ENCODE measurements at places on chromosomes 6 and 20.

- DNase-seq: no peak
Observed at GRCh38 chr20:17794400-17794799, 94.6 kb downstream of the BANF2 start.

GRCh38 chr6:111870051-111870741 lies 3.1 kb downstream of the FYN start:
- DNase-seq: no peak

- peak; percentile 89 for DNase-seq
Observed at GRCh38 chr6:151160929-151161757, 78.6 kb upstream of the AKAP12 start.

DNA sequence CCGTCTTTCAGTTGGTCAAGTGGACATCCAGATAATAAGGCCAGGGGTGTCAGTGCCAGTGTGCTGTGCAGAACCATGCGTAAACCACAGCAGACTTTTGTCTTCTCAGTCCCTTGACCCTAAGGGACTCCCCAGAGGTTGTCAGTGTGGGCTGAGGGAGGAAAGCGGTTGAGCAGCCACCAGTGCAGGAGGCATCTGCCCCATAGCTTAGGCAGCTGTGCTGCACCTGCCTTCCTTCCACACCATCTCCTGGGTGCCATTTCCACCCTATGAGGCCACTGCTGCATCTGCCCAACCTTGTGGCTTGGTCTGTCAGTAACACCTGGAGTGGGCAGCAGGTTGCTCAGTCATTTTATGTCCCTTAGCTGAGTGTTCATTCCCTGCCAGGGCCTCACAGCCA lies 26.0 kb downstream of the PRPF6 start:
- DNase-seq: no peak

DNA sequence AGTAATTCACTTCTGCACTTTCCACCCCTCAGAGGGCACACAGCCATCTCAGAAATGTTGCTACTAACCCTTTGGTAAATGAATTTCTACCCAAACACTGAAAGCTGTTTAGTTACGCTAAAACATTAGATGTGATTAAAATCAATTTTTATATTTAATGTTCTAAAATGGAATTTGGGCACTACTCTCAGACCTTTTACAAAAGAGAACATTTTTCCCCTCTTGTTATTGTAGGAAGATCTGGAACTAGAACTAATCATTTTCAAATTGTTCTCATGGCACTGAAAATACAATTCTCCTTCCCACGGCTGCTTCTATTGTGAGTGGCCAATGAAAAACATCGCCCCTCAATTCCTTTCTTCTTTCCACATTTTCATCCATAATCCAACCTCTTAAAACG lies 627.4 kb downstream of the CDH26 start:
- no peak for DNase-seq

DNA sequence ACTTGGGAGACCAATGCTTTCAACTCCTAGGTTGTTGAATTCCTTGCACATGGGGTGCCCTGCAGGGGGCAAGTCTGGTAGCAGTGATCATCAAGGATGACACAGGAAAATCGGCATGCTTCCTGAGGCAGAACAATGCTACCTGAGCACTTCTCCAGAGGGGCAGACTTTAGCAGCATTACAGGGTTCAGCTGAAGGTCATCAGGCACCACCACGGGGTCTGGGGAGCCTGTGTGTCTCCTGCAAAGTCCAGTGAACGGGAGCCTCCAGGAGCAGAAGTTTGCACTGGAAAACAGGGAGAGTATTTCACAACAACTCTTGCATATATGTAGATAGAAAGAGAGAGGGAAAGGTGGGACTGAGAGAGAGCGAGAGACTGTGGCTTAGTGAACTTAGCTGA lies 10.2 kb downstream of the VSX1 start:
- no peak for DNase-seq

- no peak for DNase-seq
Observed at GRCh38 chr6:66568271-66568670, 861.2 kb upstream of the EYS start.

DNA sequence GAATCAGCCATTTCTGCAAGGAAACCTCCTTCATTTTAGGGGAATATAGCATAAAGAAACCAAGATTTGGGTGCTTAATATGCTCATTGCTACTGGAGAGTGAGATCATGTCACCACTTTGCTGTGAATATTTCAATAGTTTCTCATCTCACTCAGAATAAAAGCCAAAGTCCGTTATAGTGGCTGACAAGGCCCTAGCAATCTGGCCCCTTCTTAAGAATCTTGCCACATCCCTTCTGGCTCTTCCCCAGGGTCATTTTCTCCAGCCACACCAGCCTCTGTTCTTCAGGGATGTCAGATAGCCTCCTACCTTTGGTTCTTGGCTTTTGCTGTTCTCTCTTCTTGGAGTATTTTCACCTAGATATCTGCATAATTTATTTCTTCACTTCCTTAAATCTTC lies 24.8 kb upstream of the MLIP start:
- DNase-seq: no peak

GRCh38 chr6:132952986-132953385 lies 138.6 kb downstream of the RPS12 start:
- DNase-seq: no peak

DNA sequence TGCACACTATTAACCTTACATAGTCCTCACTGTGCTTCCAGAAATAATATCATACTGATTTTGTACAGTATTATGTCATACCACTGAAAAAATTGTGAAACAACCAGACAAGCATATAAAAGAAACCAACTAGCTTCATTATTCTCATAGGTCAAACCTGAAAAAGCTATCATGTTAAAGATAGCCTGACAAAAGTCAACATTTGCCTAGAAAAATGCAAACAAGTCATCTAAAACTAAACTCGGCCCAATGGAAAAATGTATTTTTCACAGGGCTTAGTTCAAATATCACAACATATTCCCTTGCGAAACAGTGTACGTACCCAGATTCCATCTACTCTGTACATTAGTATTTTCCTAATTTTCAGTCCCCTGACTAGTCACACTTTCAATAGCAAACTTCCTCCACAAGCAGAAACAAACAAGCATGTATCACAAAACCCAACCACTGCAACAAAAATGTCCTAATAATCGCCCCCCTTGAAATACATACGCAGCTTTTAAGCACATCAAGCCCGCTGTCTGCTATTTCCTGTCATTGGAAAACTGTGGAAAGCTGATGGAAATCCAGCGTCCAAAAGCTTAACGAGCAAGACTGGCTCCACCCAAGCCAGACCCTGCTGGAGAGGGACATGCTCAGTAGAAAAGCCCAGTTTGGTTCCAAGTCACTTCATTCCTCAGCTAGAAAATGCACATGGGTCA lies 93.1 kb downstream of the EPB41L2 start:
- DNase-seq: no peak

GRCh38 chr6:153401751-153402150 lies 270.7 kb upstream of the RGS17 start:
- DNase-seq: no peak

- DNase-seq: no peak
Observed at GRCh38 chr6:107083047-107083768, 32.1 kb downstream of the BEND3 start.

- DNase-seq: no peak
Observed at GRCh38 chr20:55515832-55516231, 489.5 kb downstream of the CBLN4 start.

DNA sequence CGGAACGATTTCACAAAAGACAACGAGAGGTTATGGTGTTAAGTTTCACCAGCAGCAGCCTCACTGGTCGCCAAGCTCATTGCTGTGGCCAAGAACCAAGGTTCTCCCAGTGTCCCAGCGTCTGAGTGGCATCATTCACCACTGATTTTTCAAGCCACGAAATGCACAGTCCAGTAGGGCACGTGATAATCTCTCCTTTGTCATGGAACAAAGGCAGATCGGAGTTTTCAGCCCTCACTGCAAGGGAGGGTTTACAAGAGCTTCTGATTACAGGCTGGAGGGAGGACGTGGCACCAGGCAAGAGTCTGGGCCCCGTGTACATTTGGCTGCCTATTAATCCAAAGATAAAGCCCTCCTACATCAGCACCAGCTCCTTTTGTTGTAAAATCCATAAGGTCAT lies 2.0 kb downstream of the CD24 start:
- peak; percentile 71 for DNase-seq

- DNase-seq: no peak
Observed at GRCh38 chr6:138286698-138287097, 68.4 kb upstream of the PBOV1 start.

DNA sequence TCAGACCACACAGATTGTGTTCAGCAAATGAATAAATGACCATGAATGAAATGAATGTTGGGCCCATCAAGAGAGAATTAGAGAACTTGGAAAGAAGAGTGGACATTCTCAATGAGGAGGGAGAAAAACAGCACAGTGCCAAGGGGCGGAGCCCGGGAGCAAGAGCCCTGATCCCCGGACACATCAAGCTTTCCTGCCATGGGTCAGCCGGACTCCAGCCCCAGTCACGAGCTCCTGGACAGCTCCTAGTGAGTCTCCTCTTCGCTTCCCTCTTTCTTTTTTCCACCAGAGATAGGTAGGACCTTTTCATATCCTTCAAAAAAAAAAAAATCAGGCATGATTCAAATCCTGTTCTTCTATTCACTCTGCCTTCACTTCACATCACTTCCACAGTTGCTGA lies 274.2 kb downstream of the NRN1 start:
- DNase-seq: no peak

DNA sequence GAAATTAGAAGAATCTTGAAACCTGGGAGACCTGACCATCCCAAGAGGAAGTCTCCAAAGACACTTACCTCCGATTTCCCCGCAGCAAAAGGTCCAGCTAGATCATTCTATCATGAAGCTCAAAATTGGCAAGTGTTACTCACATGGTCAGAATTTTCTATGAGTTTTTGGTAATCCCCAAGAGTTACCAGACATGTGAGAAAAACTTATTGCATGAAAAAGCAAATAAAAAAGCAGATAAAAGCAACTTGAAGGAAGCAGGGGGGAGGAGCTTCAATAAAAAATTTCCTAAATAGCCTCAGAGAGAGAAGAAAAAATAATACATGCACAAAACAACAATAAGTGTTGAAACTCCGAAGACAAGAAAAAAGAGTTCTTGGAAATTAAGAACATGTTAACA lies 27.3 kb downstream of the VNN1 start:
- DNase-seq: no peak

GRCh38 chr6:30323806-30324205 lies 2.9 kb upstream of the TRIM39 start:
- DNase-seq: no peak

DNA sequence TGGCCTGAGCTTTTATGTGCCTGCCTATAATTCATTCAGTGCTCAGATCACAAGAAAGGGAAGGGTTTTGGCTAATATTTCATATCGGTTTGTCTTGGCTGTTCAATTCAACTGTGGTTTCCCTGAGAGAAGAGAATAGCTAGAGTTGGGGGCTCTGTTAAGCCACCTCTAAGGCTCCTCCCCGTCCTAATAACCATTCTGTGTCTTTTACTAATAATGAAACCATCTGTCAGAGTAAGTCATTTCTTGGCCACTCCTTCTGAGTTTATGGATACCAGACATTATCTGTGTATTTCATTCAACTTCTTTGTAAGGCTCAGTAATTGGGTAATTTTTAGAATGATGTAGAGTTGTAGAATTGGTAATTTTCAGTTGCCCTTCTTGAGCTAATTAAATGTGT lies 5.2 kb downstream of the STX11 start:
- no peak for DNase-seq

- peak; percentile 43 for DNase-seq
Observed at GRCh38 chr20:3406481-3407039, 909 bp downstream of the DNAAF9 start.

GRCh38 chr6:120938876-120939472 lies 395.3 kb downstream of the TBC1D32 start:
- no peak for DNase-seq

DNA sequence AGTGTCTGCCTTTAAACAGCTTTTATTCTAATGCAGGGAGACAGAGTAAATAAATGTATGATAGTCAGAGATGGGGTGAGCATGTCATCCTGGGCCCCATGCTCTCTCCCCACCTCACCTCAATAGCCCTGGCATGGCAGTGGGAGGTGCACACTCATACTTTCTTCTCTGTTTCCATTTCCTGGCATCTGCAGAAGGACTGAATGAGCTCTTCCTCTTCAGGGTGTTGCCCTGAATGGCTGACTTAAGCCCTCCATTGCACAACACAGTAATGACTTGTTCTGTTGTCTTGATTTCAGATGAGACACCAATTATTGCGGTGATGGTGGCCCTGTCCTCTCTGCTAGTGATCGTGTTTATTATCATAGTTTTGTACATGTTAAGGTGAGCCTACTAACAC lies 57.0 kb upstream of the GNRH2 start:
- DNase-seq: no peak

DNA sequence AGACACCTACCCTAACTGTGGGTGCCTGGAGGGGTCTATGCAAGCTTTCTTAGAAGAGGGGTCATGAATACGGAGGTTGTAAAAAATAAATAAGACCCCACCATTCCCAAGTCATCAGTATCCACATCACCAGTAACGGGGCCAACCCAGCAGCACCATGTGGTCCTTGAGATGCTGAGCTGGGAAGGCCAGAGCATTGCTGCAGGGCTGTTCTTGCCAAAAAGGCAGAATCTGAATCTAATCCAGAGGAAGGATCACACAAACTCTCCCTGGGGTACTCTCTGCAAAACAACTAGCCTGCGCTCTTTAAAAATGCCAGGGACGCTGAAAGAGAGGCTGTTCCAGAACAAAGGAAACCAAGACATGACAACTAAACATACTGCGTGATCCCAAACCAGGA lies 43.2 kb downstream of the SSR1 start:
- DNase-seq: no peak

GRCh38 chr6:62516291-62517141 lies 230.5 kb upstream of the KHDRBS2 start:
- no peak for DNase-seq

GRCh38 chr20:36273414-36274180 lies 32.5 kb upstream of the DLGAP4 start:
- no peak for DNase-seq

DNA sequence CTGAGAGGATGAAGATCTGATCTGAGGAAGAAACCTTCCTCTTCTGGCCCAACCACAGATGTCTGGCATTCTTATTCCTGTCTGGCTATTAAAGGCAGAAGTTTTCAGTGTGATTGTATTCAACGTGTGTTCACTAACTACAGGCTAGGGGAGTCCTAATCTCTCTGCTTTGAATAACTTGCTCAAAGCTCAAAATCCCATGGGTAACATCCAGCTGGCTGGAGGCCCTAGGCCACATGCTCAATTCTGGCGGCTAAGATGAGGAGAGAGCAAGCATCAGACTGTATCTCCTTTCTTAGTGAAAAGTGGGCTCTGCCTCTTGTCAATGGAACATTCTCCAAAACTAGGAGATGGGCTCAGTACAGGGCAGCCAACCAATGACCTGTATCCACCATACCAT lies 478.0 kb downstream of the KIF16B start:
- DNase-seq: no peak

DNA sequence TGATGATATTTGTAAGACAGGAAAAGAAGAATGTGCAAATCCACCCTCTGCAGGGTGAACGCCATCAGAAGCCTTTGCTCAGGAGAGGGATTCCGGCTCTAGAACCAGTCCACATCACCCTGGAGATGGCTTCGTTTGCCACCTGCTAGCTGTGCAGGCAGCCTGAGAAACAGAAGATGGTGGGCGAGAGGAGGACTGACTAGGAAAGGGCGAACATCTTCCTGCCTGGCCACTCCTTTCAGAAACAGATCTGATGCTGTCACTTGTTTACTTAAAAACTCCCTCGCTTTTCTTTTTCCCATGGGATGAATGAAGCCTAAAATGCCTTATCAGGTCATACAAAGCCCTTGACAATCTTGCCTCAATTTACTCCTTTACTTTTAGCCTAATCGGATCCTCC lies 1.2 kb downstream of the PTPRA start:
- peak; percentile 2 for DNase-seq

GRCh38 chr6:71336901-71337300 lies 48.3 kb downstream of the OGFRL1 start:
- no peak for DNase-seq

GRCh38 chr6:150152891-150153876 lies 10.3 kb downstream of the PPP1R14C start:
- DNase-seq: no peak

Measured in DMS79 treated with DMSO at 0.1 percent for 48 hours (cell line).